Hematopoietic multipotent progenitor cell (in vitro differentiated cells): ENCODE measurements at places on chromosomes 3 and 15. TPM values are rescaled to one million over a fixed set of nuclear protein-coding genes. Genes with fewer than 3 reads are reported as not detected.

DNA sequence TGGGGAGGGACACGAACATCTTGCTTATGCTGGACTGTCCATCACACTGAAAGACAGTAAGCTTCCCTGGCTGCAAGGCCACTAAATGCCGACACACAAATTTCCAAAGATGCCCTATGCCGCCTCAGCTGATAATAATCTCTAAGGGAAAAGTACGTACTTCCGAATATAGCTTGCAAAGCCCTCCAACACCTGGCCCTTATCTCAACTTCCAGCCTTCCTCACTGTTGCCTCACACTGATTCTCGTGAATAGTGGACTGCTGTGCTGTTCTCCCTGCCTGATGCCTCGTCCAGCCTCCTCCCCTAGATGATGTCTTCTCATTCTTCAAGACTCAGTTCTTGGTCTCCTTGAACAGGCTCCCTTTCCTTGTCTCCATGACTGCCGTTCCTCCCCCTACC is 72.3 kb downstream of the CD47 start:
- no peak for DNase-seq

- no peak for DNase-seq
Observed at GRCh38 chr3:25002052-25002451, 426.0 kb upstream of the RARB start.

DNA sequence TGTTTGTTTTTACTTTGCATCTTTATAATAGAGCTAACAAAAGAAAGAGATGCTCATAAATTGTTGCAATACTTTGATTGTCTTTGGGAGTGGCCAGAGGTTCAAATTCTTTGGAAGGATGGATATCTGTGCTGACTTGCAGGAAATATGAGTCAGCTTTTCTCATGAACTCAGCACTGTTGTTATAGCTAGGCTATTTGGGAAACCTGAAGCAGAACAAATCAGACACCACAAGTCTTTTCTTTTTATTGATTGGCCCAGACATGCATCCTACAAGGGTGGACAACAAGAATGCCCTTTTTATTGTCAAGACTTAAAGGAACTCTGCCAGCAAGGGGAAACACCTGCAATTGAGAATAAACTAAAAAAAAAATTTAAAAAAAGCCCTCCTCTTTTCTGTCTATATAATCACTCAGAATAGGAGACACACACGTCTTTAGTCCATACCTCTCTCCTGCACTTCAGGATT is 4.6 kb upstream of the DENND4A start:
- no peak for DNase-seq

DNA sequence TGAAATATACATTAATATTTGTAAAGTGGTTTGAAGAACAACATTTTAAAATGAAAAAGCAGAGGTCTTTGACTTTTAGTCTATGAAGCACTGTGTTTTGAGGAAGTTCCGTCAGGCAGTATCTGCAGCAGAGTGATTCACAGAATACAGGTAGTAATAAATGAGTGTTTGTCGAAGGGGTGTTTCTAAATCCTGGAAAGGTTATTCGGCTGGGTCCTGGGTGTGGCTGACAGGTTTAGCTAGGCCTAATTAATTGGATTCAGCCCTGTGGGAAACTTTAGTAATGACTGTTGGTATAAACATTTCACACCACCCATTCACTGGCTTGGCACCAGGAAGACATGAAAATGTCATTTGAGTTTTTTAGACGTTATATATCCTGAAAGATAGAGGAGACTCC is 51.3 kb downstream of the TIPARP start:
- no peak for DNase-seq

DNA sequence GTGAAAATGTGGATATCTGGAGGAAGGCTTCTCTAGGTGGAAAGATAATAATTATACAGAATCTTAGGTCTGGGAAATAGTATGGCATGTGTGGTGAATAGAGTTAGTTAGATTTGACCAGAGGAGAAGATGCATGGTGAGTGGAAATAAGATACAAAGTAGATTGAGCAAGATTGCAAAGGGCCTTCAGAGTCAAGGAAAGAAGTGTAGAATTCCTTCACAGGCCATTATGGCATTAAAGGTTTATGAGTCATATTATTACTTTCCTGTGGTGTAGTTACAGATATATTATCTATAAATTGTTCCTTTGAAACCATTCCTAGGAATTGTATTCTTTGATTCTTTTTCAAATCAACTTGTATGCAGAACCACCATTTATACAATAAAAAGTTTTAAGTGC is 660.3 kb downstream of the SI start:
- no peak for DNase-seq

- DNase-seq, result no peak
Observed at GRCh38 chr15:93722165-93722564, 509.2 kb upstream of the MCTP2 start.

GRCh38 chr3:139231555-139232281 is 112.1 kb upstream of the MRPS22 start:
- DNase-seq, result no peak

- no peak for DNase-seq
Observed at GRCh38 chr15:53974121-53974520, 4.1 kb upstream of the UNC13C start.

DNA sequence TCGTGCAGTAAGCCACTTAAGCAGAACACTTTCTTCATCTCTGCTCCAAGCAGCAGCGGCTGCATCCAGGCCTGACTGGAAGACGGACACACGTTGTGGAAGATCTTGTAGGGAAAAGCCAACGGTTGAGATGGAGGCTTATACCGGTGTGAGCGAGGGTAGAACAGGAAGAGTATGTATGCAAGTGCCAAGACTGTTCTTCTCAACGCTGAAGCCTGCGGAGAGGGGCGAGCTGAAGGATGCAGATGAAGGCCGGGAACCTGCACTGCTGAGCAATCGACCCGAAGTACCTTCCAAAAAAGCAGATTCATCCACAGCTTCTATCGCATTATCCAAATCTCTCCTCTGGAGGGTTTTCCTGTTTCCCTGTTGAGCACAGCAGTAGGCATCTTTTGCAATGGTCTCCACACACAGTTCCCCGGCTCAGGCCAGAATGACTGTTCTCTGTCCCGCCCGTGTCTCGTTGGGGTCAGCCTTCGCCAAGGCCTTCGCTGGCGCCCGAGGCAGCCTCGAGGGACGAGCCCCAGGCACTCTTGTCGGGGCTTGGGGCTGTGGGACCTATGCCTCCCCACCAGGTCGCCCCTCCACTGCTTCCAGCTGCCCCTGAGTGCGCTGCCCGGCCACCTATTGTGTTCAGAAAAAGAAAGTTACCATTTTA is 22.2 kb upstream of the DYNC1LI1 start:
- no peak for DNase-seq

DNA sequence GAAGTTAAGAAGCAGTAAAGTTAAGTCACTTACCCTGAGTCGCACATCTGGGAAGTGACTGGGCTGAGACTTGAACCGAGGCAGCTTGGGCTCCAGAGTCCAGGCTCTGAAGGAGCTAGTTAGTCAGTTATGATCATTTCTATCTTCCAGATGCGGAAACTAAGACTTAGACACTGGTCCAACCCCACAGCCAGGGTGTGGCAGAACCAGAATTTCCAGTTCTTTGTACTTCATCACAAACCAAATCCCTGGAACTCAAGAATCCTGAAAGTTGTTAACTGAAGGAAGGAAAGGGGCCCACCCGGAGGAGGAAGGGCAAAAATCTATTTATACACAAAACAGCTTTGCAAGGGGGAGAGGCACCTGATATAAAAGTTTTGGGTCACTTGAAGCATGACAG is 389.9 kb downstream of the SHQ1 start:
- no peak for DNase-seq

- DNase-seq, result peak; percentile 38
Observed at GRCh38 chr3:14216257-14217048, 37.8 kb downstream of the LSM3 start.

The TIMP4 gene
- total RNA-seq, result not detected
